Hair follicular keratinocyte (primary cell): ENCODE measurements at places on chromosomes 5 and 9. TPM values are rescaled to one million over a fixed set of nuclear protein-coding genes. Genes with fewer than 3 reads are reported as not detected.

SPAAR gene
- total RNA-seq, result not detected in 2 replicates

ZCCHC9 gene
- 23.2 and 25.4 TPM in 2 replicates for total RNA-seq

F2RL2 gene
- 0.27 TPM in 1 of 2 replicates, not detected in the other for total RNA-seq

GPSM1 gene
- total RNA-seq, result 6.9 and 18.3 TPM in 2 replicates

ARRDC3 gene
- 14.2 and 36.2 TPM in 2 replicates for total RNA-seq

C9 gene
- total RNA-seq, result 0.08 TPM in 1 of 2 replicates, not detected in the other

SERF1A gene
- total RNA-seq, result 12.0 and 12.3 TPM in 2 replicates

PCDHGA3 gene
- 0.04 and 0.08 TPM in 2 replicates for total RNA-seq

NKD2 gene
- 0.47 TPM in 1 of 2 replicates, not detected in the other for total RNA-seq

ANKRD20A1 gene
- not detected in 2 replicates for total RNA-seq

BTNL9 gene
- total RNA-seq, result not detected in 2 replicates

ZNG1C gene
- total RNA-seq, result 16.6 and 17.8 TPM in 2 replicates

CDC25C gene
- total RNA-seq, result 5.2 and 11.9 TPM in 2 replicates

UBQLN1 gene
- total RNA-seq, result 81.9 and 91.7 TPM in 2 replicates

FYB1 gene
- 0.08 and 0.80 TPM in 2 replicates for total RNA-seq

BNC2 gene
- total RNA-seq, result 2.5 and 3.8 TPM in 2 replicates

PHYHD1 gene
- total RNA-seq, result 3.2 and 7.5 TPM in 2 replicates

PCDHGA8 gene
- 0.08 and 0.39 TPM in 2 replicates for total RNA-seq

SGCD gene
- total RNA-seq, result not detected in 2 replicates

IFNA13 gene
- total RNA-seq, result not detected in 2 replicates

KCNV2 gene
- not detected in 2 replicates for total RNA-seq

ANKRD55 gene
- not detected in 2 replicates for total RNA-seq

FCN2 gene
- not detected in 2 replicates for total RNA-seq

PHF24 gene
- total RNA-seq, result 0.27 and 0.62 TPM in 2 replicates

SPATA31C1 gene
- not detected in 2 replicates for total RNA-seq

ORM1 gene
- not detected in 2 replicates for total RNA-seq

PFN3 gene
- not detected in 2 replicates for total RNA-seq

FOXD4L4 gene
- total RNA-seq, result not detected in 2 replicates

MYMK gene
- not detected in 2 replicates for total RNA-seq

ERCC8 gene
- total RNA-seq, result 18.4 and 20.9 TPM in 2 replicates

PLPP1 gene
- 20.0 and 31.6 TPM in 2 replicates for total RNA-seq

CDO1 gene
- total RNA-seq, result not detected in 2 replicates

CDKN2AIPNL gene
- total RNA-seq, result 52.8 and 57.6 TPM in 2 replicates

ALDOB gene
- total RNA-seq, result not detected in 2 replicates

CSF2 gene
- 16.9 and 49.0 TPM in 2 replicates for total RNA-seq

TRIP13 gene
- 24.7 and 63.7 TPM in 2 replicates for total RNA-seq

CTXN3 gene
- not detected in 2 replicates for total RNA-seq
